ENCODE measurements at places on chromosomes 3 and 15.

DNA sequence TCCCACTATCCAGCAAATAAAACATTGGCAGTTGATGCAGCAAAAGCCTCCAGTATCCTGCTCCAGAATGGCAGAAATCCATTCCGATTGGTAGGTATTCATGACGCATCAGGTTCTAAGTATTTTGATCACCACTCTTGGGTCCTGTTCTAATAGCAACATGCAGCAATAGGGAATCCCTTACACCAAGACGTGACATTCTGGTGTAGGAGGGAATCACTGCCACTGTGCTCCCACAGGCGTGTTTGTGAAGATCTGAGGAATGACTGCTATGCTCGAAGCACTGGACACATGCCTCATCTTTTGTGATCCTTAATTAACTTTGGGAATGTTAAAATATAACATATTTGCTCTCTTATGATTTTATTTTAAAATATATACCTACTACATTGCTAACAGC, 552.9 kb downstream of the MECOM start:
- no peak for DNase-seq

DNA sequence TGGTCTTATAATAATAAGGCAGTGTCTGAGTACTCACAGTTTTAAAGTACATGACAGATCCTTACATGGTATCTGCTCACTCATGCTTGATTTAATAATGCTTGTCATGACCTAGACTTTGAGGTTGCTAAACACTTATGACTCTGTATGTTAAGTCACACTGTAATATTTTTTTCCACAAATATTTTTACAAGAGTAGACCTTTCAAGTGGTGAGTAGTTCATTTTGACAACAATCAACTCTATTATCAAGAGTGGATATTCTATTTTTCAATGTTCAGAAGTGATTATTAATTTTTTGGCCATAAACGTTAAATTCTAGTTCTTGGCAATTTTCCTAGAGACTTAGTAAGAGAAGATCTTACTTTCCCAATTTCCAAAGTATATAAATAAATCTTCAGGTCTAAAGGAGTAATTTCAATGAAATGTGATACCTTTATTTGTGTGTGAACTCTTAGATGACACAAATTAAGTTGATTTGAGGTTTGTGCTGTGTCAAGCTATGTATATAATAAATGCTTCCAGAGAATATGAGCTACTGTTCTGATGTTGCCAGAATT, 104.5 kb downstream of the NLGN1 start:
- no peak for DNase-seq

GRCh38 chr15:89693696-89694095, 3.1 kb downstream of the WDR93 start:
- no peak for DNase-seq

DNA sequence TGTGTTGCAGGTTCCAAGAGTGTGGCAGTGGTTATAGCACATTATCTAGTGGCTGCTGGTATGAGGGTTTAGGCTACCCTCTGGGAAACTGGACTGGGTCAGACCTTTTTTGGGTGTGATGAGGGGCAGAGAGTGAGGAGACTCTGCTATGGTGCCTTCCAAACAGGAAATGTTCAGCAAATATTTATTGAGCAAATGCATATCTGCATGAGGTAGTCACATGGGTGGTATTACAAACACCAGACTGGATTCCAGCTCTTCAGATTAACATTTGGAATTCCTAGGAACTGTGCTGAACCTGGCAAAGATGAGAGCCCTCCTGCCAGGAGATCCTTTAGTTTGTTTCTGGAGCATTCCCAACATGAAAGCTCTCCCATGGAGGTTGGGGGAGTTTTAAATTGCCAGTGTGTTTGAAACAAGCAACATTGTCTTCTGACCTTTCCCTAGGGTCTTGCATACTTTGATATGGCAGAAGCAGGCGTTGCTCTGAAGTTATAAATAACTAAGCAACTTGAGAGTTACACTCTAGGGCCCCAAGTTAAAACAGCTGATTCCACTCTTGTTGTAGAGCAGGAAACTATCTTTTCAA, 341.2 kb upstream of the C2CD4B start:
- no peak for DNase-seq

DNA sequence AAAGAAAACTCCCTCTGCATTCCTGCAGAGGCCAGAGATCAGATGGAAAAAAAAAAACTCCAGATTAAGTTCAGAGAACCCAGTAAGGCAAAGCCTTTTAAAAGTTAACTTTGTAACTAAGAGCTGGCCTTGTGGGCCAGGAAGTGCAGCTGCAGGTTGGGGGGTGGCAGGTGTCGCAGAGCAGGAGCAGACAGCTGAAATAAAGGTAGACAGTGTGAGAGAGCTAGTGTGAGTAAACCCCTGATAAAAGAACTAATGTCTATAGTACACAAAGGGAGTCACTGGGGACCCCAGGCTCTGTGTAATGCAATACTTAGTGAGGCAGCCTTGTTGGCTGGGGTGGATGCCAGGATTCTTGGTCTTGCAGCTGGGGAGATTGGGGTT, 42.1 kb downstream of the PPCDC start:
- no peak for DNase-seq

DNA sequence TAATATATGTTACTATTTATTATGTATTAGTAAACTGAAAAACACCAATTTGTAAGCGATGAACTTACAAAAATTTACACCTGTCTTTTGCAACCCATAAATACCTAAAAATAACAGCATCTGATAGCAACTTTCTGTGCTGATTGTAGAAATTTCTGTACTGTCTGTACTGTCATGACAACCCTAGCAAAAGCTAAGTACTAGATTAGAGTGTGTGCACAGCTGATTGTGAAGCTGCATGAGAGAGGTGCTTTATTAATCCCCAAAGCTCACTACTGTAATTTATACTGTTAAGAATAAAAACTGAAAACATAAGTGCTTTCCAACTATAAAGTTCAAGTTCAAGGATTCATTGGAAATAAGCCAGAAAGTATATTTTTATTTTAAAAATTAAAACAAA, 815 bp downstream of the BCL2A1 start:
- no peak for DNase-seq

DNA sequence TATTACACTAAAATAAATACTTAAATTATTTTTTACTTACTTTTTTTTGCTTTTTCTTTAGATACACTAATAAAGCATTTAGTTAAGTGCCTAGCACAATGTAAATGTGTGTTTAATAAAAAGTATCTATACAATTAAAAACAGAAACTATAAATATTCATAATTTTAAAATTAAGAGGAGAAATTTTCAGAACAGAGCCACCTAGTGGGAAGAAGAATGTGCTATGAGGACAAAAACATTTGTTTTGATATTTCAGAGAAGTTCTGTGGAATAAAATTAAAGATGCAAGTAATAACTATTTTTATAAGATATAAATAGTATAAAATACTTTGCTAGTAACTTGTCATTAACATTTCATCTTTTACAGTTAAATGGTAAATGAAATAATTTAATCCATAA, 33.6 kb upstream of the PLSCR5 start:
- DNase-seq: no peak

- DNase-seq: no peak
These were observed 3.9 kb downstream of the LYSMD4 start for GRCh38 chr15:99729327-99729726.

Data from activated T-helper 9 cell treated with anti-CD3 and anti-CD28 coated beads, Interleukin-2, amount 50 U/mL, for 16 hours (primary cell).